GDM1 (cell line): ENCODE measurements at places on chromosomes 4 and X.

DNA sequence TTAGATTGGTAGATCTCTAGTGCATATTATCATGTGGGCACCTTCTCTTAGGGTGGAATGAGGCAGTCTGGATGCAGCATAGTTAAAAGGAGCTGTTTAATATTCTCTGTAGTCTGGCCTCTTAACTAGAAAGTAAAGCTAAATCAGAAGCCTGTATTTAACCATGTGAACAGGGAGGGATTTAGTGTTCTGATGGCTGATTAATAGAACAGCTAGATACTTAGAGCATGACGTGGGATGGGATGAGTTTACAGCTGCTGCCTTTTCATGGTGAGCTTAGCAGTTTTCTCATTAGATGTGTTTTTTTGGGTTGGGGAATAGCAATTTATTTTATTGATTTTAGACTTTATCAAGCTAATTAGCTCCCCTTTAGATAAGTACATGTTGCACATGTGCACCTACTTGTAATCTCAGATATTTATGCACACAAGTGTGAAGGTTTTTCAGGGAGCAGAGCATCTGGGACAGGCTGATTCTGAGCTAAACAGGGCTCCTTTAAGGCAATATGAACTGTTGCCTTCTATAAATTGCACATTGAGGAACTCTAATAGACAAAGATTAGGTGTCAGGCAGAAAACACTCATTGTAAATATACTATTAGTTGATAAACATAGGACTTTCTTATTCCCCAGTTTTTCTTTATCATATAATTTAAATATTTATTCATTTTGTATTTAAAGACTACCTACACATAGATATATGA is 34.1 kb downstream of the YIPF6 start:
- DNase-seq = no peak

GRCh38 chrX:22526339-22526738 is 253.6 kb downstream of the CBLL2 start:
- DNase-seq = no peak

DNA sequence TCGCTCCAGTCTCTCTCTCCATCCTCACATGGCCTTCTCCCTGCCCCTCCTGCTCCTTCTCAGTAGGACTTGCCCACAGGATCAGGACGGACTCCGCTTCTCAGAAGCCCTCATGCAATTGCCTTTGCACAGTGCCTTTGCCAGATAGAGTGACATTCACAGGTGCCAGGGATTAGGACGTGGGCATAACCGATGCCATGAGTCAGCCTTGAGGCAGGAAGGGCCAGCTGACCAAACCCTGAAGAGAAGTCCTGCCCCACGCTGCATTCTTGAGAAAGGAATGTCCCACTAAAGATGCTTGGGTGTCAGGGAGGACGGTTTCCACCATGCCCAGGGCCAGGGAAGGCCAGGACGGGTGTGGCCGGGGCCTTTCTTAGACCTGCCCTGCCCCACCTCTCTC is 6.6 kb upstream of the GRPEL1 start:
- no peak for DNase-seq

DNA sequence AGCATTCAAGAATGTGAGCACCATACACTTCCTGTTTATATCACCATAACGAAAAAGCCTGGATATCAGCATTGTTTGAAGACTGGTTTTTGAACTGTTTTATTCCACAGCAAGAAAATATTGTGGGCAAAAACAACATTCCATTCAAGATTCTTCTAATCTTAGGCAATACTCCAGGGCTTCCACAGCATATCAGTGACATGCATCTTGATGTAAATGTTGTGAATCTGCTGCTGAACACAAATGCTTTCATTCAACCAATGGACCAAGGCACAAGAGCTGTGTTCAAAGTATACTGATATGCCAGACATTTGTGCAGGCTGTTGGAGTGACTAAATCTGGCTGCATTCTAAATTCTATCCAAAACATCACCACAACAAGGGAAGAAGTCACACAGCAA is 260.1 kb upstream of the ETNPPL start:
- no peak for DNase-seq

DNA sequence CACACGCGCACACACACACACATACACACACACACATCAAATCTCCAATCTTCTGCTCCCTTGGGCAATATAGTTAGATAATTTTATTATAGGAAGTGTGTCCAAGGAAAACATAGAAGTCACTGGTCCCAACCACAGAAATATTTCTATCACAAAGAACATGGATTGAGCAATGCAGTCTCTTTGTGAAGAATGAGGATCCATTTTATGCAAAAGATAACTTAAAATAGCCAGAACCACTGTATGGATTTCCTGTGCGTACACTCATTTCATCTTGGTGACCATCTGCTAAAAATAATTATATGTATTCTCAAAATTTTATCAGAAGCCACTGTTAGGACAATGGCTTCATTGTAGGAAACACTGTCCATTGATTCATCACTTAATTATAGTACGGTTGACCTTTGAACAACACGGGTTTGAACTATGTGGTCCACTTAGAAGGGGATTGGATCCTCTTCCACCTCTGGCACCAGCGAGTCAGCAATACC is 169.6 kb upstream of the MXRA5 start:
- DNase-seq = no peak

DNA sequence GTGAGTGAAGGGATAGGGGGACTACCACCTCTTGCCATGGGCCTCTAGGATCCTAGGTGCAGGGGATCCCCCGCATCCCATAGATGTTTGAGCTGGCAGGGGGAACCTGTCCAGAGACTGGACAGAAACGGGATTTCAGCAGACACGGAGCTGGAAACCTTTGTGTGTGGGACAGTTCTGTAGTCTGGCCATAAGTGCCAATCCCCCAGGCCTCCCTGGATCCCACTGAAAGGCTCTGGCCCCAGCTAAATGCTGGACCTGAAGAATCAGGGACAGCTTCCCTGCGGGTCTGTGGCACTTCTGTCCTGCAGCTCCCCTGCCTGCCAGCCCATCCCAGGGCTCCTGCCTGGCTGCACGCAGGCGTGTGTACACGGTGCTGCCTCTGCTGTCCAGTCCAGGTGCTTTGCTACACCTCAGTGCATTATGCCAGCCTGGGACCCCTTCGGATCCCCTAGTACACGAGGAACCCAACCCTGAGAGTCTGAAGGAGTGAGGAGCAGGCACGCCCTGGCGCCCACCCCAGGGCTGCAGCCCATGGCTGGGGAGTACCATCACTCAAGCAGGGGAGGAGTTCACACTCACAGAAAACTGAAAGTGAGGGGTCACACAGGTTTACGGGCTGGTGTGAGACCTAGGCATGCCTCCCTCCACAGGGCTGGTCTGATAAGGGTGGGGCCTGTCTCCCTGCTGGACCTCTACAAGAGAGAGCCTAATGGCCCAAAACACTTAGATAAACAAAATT is 703.0 kb downstream of the ARAP2 start:
- DNase-seq = no peak

DNA sequence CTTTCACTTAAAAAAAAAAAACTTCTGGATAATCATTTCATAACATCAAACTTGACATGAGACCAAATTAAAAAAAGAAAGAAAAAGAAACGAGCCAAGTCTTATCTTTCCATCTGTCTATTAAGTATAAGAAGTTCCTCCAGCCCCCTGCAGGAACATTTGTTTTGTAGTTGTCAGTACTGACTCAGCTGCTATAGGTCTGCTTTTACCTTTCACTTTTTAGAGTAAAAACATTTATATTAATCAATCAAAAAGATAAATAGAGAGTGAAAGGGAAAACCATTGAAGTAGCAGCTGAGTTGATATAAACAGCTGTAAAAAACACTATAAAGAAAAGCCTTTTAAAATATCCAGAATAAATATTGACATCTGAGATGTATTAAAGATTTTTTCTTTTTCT is 46.1 kb downstream of the CCDC158 start:
- no peak for DNase-seq

DNA sequence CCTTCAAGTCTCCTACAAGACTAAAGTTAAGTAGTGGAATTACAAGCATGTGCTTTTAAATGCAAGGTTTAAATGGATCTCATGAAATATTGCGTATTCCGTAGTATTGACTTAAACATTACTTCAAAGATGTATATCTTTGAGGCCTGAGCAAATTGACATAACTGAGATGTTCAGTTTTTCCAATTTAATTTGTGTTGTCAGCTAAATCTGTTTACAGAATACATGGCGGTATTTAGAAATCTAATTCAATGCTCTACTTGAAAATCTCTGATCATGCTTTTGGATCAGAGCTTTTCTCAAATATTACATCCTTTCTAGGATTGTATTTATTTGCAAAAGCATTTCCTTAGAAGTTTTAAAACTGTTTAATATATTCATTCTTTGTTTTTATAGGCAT is 47.5 kb upstream of the PDE5A start:
- no peak for DNase-seq

GRCh38 chrX:134909261-134909660 is 81.5 kb upstream of the SMIM10 start:
- no peak for DNase-seq

DNA sequence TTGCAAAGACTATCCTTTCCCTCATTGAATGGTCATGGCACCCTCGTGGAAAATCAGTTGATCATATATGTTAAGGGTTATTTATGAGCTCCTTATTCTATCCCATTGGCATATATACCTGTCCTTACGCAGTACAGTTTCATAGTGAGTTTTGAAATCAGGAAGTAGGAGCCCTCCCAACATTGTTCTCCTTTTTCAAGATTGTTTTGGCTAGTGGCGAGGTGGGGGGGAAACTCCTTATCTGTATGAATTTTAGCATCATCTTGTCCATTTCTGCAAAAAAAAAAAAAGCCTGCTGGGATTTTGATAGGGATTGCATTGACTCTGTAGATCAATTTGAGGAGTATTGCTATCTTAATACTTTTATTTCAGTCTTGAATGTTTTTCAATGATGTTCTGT is 2.5 kb upstream of the USP9X start:
- no peak for DNase-seq

- DNase-seq = no peak
Measured at GRCh38 chr4:18442957-18443356, 421.4 kb upstream of the LCORL start.

DNA sequence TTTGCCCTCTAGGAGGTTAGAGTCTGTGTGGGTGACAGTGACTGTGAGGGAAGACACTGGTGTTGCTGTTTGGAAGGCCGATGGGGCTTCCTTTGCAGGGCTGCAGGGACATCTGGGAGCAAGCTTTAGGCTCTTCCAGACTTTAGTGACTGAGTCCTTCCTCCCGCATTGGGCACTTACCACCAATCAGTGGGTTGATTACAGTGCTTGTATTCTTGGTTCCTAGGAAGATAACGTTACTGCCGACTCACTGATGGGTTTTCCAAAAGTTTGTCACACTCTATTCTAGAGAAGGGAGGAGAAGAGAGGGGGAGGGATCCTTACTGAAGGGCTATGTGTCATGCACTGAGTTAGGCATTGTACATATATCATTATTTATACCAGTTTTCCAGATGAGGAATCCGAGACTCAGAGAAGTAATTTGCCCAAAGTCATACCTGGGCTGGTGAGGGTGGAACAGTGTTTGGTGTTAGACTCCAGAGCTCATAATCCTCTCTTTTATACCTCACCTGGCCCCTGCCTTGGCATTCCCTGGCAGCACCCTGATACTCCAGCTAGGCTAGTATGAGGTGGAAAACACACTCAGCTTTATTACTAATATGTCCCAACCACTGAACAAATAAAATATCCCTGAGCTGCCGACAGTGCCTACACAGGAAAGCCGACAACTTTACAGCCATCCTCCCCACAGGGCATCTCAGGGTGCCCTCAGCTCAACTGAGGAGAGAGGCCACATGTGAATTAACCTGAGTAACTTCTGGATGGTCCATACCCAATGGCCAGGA is 3.8 kb downstream of the CHST7 start:
- no peak for DNase-seq

- DNase-seq = no peak
Measured at GRCh38 chr4:62324215-62324614, 1124.1 kb downstream of the ADGRL3 start.

- DNase-seq = no peak
Measured at GRCh38 chr4:61204353-61205060, 4.4 kb downstream of the ADGRL3 start.

GRCh38 chrX:110182865-110183264 is 135.0 kb downstream of the AMMECR1 start:
- DNase-seq = no peak

- DNase-seq = no peak
Measured at GRCh38 chr4:133839326-133839725, 362.3 kb downstream of the PABPC4L start.

DNA sequence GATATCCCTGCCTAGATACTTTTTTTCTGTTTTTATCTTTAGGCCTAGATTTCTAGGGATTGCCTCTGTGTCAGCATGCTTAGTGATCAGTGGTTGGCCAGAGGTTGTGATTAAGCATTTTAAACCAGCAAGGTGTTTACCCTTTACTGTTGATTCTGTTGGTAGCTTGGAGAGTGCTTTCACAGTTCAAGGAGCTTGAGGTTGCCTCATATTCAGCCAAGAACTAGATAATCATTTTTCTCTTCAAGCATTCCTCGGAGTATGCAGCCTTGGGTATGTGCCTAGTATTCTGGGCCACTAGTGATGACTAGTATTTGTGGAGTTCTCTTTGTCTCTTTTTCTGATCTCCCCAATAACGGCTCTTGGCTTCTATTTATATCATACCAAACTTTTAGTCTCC is 20.4 kb downstream of the APOOL start:
- DNase-seq = no peak

GRCh38 chr4:18105030-18106011 is 83.8 kb upstream of the LCORL start:
- DNase-seq = no peak

- DNase-seq = no peak
Measured at GRCh38 chr4:151173871-151174270, 74.4 kb downstream of the RPS3A start.

GRCh38 chr4:98343626-98344025 is 82.4 kb downstream of the RAP1GDS1 start:
- DNase-seq = no peak

DNA sequence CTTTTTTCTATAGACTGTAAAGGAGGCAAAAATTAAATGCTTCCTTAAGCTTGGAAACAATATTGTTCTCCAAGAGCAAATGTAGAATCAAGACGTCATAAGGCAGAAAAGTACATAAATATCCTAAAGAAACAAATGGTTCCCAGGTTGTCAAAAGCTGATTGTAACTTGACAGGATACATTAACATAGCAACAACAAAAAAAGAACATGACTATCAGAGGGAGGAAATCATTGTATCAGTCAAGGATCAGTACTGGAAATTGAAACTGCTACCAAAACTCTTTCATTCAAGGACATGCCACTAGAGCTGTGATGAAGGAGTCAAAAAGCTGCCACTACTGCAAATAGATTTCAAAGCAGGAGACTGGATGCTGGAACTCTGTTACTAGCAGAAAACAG is 168.3 kb downstream of the BTC start:
- no peak for DNase-seq

DNA sequence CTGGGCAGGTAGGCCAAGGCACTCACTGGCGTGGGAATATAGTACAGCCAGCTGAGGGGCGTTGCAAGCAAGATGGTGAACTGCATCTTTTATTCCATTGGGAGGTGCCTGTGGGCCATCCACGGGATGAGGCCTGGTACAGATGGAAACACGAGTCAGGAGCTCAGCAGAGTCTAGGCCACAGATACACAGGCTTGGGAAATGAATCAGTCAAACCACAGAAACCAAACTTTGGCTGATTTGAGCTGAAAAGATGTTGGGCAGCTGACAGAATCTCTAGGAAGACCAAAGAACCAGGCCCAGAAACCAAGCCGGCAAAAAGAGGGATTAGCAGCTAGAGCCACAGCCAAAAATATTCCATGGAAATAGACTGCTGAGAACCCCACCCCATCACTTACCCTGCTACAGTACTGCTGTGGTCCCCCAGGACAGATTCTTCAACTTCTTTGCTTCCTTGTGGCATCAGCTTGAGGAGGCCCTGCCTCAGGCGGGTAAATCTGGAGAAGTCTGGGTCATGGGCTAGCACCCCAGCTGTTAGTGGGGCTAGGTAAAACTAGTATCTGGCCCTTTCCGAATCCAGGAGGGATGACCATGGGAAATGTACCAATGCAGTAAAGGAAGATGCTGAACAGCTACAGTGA is 75.4 kb downstream of the TMEM131L start:
- no peak for DNase-seq
